ENCODE measurements at places on chromosomes 7 and 10. TPM values are rescaled to one million over a fixed set of nuclear protein-coding genes. Genes with fewer than 3 reads are reported as not detected.

Gene ACSM6
- polyA plus RNA-seq = 0.18 TPM

Gene DNAH11
- polyA plus RNA-seq = 1.9 TPM

Gene GTF2IRD1
- 62.1 TPM for polyA plus RNA-seq

Gene GPR158
- 0.30 TPM for polyA plus RNA-seq

Gene FGF8
- 6.5 TPM for polyA plus RNA-seq

Gene PRPS1L1
- polyA plus RNA-seq = not detected

Gene MBLAC1
- polyA plus RNA-seq = 2.5 TPM

Gene TRAPPC14
- polyA plus RNA-seq = 27.7 TPM

Gene ADD3
- polyA plus RNA-seq = 263 TPM

Gene SCART1
- polyA plus RNA-seq = 0.42 TPM

Gene CDCA7L
- 50.9 TPM for polyA plus RNA-seq

Gene EDRF1
- 28.1 TPM for polyA plus RNA-seq

Gene TSPAN12
- 158 TPM for polyA plus RNA-seq

Gene GRM3
- 0.35 TPM for polyA plus RNA-seq

Gene KIAA1549
- polyA plus RNA-seq = 11.6 TPM

Gene WIPF3
- 4.9 TPM for polyA plus RNA-seq

Gene EPDR1
- polyA plus RNA-seq = 16.8 TPM

Gene SLC18A3
- polyA plus RNA-seq = 0.06 TPM

Gene ADAM12
- polyA plus RNA-seq = 28.0 TPM

Gene RBM20
- 8.2 TPM for polyA plus RNA-seq

Gene LIPJ
- polyA plus RNA-seq = 0.25 TPM

Gene TLX1
- polyA plus RNA-seq = 0.18 TPM

Gene TMEM140
- polyA plus RNA-seq = 27.6 TPM

Gene PMS2
- polyA plus RNA-seq = 26.4 TPM

Gene FAM13C
- 9.3 TPM for polyA plus RNA-seq

Gene DDC
- polyA plus RNA-seq = 64.0 TPM
